Tibial nerve (tissue), 4 donors: ENCODE measurements at places on chromosomes 4 and X. TPM values are rescaled to one million over a fixed set of nuclear protein-coding genes. Genes with fewer than 3 reads are reported as not detected.

The MID2 gene
- total RNA-seq: 19.3 TPM

- DNase-seq: no peak
Observed at GRCh38 chrX:103415528-103415927, 39.2 kb downstream of the BEX3 start.

The SFRP2 gene
- total RNA-seq: 23.6 TPM

- no peak for DNase-seq
Observed at GRCh38 chrX:113726009-113726408, 857.9 kb upstream of the HTR2C start.

GRCh38 chr4:44760142-44760898, 34.0 kb upstream of the GNPDA2 start:
- no peak for DNase-seq

The STBD1 gene
- 10.3 TPM for total RNA-seq

DNA sequence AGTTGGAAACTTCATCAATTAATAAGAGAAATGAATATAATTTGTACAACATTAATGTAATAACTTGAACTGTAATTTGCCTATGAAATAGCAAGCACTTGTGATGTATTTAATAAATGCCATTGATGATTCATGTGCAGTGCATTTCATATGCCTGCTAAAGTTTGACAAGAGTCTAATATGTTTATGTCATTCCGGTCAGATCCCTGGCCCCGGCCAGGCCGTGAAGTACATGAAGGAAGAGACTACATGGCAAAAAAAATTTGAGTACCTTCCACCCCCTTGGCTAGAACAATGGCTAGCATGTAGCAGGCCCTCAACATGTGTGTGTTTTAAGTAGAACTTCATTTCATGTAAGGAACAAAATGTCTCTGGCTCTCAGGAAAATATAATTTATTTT, 161.3 kb downstream of the ATP10D start:
- DNase-seq: no peak

The RHOXF2B gene
- total RNA-seq: not detected

DNA sequence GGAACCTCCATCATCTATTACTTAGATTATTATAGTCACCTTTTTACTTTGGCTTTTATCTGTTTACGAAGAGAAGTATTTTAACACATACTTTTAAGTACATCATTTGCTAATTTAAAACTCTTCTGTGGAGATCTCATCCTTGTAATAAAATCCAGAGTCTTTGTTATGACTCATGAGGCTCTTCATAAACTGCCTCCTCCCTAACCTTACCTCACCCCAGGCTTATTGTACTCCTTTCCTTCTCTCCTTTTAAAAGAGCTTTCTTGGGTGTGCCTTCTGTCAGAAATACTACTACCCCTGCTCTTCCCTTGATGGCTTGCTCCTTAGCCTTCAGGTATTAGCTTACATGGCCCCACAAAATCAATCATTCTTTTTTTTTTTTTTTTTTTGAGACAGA, 6.6 kb downstream of the ARL9 start:
- DNase-seq: no peak
